ENCODE measurements at places on chromosomes 4 and X. TPM values are rescaled to one million over a fixed set of nuclear protein-coding genes. Genes with fewer than 3 reads are reported as not detected.

- DNase-seq, result peak; percentile 74
Observed at GRCh38 chrX:22912616-22913015, 87.1 kb upstream of the DDX53 start.

DNA sequence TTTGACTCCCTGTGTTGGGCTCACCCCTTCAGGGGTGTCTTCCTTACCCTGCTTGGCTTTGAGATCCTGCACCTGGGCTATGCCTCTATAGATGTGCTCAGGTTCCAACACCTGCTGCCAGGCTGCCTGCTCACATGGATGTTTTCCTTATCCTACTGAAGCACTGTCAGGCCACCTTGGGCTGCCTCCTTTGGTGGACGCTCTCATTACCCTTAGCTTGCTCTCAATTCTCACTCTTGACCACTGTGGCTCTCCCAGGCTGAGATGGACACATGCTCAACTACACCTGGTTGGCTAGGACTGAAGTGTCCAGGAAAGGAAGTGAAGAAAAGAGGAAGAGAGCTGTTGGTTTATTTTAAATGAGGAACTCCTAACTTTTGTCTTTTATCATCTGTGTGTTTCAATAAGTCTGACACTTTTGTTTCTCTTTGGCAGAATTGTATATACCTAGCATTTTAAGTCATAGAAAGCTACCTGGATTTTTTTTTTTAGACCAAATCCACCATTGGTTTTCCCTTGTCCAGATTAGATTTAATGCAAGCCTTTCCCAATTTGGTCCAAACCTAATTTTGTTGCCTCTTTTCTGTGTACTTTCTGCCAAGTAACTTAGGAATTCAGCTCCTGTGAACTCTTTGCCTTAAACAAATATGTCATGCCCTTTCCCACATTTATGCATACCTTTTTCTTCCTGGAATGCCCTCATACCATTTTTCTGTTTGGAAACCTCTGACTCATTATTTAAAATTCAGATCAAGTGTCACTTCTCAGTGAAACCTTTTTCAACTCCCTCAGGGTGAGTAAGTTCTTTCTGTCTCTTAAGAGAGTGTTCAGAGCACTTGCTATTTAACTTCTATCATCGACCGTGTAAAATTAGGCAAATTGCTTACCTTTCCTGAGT lies 175.8 kb downstream of the GC start:
- DNase-seq, result no peak

DNA sequence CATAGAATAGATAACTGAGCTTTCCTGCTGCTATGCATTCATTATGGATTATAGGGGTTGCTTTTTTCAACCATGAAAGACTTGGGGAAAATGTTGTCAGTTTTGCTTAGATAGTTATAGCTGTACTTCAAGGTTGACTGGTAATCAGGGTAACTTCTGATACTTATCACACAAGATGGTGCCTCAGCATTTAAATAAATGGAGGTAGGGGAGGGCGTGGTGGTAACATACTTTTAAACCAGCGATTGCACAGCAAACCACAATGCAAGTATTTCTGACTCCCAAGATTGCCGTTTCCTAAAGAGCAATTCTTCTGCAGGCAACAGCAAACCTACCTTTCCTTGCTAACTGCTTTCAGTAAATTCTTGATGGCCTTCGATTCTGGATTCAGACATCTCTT lies 1.3 kb downstream of the CXCL10 start:
- no peak for DNase-seq

DNA sequence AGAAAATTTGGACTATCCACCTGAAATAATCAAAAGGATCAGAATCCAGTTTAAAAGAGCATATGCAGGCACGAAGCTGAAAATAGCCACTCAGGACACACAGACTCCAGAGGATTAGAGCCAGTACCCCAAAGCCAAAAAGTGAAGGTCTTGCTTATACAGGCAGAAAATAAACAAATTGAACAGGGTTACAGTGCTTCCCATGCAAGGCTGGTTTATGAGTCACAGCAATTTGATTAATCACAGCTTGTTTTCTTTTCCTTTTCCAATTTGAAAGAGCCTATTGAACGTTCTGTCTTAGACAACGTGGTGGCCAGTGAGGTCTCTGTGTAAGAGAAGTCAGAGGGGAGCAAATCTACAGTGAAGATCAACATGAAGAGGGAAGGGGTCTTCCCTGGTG lies 10.2 kb downstream of the HGFAC start:
- DNase-seq, result no peak

DNA sequence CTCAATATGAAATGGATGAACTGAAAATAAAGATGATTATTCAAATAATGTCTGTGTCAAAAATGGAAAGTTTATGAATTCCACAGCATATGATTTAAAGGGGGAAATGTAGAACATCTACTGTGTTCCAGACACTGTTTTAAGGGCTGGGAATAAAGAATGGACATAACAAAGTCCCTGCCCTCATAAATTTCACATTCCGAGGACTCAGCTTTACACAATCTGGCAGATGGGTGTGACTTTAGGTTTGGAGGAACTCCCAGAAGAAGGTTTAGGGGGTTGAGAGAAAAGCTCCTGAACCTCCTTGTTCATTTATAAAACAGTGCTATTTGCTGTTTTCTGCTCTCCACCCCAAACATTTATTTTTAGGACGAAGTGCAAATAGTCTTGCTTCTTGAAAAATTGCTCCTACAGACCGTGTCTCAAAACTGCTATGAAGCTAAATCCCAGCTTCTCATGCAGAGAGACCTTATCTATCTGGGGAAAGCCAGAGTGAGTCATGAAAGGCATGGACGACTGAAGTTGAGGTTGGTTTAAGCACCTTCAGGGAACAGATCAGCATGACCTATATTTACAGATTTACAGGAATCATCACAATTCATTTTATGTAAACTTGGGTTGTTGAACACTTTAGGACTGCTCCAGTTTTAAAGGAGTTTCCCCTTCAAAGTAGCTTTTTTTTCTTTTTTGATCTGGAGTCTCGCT lies 184.3 kb downstream of the HS6ST2 start:
- peak; percentile 29 for DNase-seq

DNA sequence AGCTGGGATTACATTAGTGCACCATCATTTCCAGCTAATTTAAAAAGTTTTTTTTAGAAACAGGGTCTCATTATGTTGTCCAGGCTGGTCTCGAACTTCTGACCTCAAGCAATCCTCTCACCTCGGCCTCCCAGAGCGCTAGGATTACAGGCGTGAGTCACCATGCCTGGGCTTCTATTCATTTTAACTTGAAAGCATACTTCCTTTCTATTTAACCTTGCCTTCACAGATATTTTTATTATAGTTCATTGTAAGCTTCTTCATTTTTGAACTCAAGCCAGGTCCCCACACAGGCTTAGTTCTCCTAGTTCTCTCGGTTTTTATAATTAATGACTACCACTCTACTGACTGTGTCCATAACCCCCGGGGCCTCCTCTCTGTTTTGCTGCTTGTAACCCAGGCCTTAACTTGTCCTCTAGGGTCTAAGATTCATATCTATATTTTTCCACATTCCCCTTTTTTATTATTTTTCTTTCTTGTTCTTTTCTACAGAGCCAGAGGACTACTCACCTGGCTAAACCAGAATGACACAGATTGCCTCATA lies 50.7 kb downstream of the SNX12 start:
- DNase-seq, result no peak

DNA sequence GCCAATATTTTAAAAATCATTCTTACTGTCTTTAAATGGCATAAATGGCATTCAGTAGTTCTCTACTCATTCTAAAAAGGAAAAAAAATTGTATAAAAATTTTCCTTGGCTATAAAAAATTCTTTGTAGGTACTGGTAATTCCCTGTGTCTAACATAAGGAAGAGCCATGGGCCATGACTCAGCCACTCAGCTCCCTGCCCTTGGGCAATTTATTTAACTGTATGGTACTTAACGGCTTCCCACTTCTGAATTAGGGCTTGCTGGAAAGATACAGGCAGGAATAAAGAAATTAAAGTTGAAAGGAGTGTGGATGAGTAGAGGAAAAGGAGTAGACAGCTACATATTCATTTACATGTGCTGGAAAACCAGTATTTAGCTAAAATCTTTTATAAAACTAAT lies 30.6 kb downstream of the ABHD18 start:
- DNase-seq, result no peak

DNA sequence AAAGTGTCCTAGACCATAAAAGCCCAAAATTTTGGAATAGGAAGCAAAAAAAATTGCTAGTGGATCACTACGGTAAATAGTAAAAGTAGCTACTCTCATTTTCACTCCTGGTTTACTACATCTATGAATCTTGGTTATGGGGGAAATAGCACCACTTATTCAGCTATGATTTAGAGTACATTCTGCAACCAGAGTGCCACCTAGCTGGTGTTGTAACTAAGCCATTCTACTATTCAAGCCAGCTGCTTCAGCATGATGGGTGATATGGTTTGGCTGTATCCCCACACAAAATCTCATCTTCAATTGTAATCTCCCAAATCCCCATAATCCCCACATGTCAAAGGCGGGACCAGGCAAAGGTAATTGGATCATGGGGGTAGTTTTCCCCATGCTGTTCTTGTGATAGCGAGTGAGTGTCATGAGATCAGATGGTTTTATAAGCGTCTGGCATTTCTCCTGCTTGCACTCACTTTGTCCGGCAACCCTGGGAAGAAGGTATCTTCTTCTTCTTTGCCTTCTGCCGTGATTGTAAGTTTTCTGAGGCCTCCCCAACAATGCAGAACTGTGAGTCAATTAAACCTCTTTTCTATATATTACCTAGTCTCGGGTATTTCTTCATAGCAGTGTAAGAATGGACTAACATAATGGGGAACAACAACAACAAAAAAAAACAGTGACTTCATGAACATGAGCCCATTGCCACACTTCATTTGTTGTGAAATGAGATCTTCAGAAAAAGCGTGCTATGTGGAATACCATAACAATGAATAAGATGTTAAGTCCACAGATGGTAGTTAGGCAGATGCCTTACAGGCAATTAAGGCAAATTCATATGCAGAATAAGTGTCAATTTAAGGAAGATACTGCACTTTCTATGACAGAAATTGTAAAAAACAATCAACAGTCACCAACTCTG lies 280.1 kb downstream of the PABPC4L start:
- DNase-seq, result no peak

GRCh38 chr4:54414545-54414944 lies 185.5 kb downstream of the PDGFRA start:
- DNase-seq, result no peak

DNA sequence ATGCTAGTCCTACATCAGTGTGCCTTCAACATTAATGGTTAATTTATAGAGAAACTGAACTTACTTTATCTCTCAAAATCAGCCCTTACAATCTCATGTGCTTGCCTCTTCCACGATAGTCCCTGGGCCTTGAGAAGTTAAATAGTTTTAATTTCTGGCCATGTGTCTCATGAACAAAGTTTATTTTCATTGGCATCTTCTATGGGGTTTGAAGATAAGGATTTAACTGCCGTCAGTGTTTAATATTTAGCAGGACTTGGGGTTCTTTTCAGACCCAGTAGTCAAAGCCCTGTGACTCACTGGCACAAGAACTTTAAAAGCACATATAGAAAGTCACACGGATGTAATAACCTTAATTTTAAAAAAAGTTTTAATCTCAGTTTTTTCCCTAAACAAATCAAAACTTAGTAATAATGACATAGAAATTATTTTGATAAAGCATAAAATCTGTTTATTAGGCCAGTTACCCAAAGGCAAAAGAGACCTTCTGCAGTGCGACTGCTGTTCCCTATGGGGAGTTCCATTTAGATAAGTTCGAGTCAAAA lies 10.1 kb upstream of the MPP1 start:
- DNase-seq, result no peak

- DNase-seq, result no peak
Observed at GRCh38 chr4:109378076-109378475, 55.5 kb upstream of the SEC24B start.

DNA sequence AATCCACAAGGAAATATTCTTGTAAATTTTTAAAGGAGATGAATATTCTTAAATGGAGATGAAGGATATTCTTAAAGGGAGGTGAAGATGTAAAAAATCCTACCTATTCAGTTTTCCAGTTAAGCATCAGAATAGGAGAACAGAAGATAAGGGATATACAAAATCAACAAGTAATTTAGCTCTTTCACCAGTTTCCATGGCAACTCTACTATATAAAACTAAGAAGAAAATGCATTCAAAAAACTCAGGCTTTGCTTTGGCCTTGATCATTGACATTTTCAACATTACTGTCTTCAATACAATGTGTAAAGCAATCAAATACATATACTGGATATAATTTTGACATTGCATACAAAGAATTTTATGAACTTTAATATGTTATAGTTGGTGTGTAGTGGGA lies 622.7 kb upstream of the GRID2 start:
- DNase-seq, result no peak

DNA sequence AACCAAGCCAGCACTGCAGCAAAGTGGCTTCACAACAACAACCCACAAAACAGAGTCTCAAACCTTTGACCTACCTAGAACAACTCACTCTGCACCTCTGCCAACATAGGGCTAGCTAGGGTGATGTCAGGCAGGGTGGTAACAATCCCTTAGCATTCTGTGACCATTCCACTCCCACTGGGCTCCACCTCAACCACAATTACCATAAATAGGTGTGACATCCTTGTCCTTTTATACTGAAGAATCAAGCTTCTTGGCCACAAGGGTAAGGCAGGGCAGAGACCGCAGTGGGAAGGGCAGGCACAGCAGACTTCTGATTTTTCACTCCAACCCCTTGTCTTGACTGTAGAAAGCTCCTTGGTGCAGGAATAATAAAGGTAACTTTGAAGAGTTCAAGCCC lies 795.4 kb upstream of the DIAPH2 start:
- no peak for DNase-seq

DNA sequence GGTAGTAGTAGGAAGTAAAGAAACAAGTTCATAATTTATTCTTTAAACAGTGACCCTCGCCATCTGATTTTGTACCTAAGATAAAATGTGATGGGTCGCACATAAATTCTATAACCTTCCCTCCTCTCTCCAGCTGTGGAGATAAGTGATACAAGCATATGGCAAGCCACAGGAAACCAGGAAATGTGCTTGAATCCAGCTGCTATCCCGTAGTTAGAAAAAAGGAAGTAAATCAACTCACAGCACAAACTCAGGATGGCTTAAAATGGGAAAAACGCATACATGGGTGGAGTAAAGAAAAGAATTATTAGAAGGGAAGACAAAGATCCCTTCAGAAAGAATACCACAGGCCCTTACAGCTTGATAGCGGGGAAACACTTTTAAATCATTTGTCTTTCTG lies 78.2 kb downstream of the ZNF827 start:
- DNase-seq, result no peak

DNA sequence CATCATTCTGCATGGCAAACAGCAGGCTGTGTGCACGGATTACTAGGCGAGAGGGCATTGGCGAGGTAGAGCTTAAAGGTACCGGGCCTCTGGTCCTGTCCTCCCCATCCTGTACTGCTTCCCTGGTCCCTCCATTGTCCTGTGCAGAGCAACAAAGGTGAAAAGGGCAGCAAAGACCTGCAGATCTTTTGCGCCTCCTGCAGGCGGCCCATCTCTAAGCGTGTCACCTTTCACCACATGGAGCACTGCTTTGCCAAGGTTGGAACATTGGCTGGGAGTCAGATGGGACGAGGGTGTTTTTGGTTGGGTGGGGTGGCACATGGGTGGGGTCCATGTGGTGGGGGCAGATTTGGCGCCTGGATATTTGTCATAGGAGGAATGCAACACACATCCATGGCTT lies 64.7 kb upstream of the UXT start:
- no peak for DNase-seq

The RNF150 gene
- total RNA-seq, result 37.6 TPM

The ZNF630 gene
- total RNA-seq, result 2.3 TPM

The CNGA1 gene
- total RNA-seq, result 0.35 TPM

The TEX13B gene
- not detected for total RNA-seq

The USP26 gene
- total RNA-seq, result not detected

The ABCG2 gene
- total RNA-seq, result 5.3 TPM

The USP9X gene
- 60.8 TPM for total RNA-seq

The FAM47A gene
- total RNA-seq, result not detected

Measured in muscle of leg (tissue), 16 donors.